ENCODE measurements at places on chromosomes 2 and 18.

GRCh38 chr2:42009657-42010580 is 37.9 kb upstream of the PKDCC start:
- DNase-seq = no peak

DNA sequence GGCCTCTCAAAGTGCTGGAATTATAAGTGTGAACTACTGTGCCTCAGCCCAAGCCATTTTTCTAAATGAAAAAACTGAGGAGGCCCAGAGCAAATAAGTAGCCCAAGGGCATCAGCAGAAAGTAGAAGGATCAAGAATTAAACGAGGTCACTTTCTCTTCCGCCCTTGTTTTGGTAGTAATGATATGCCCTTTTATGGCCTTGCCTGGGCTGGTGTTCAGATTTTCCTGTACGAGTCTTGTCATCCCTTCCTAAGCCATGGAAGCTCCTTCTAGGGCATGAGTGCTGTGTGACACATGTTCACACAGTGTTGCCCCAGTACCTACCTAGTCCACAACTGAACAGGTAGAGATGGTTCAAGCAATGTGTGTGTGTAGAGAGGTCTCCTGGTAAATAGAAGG is 6.6 kb downstream of the HPCAL1 start:
- no peak for DNase-seq

GRCh38 chr2:176552501-176553135 is 283.4 kb downstream of the MTX2 start:
- DNase-seq = no peak

DNA sequence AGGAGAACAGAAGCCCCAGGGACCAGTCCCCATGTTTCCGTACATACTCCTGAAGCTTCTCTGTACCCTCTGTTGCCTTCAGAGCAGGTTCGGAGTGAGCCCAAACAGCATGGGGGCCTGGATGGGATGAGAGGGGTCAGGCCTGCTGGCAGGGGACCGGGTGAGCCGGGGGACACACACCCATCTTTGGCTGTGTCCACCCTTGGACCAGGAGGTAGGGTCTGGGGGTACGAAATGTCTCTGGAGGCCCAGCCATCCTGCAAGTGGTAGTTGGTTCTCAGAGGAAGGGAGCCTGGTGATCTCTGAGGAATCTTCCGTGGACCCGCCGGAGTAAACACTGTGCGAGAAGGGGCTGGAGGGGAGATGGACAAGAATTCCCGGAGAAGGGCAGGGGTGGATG is 15.3 kb downstream of the FBLN7 start:
- DNase-seq = no peak

DNA sequence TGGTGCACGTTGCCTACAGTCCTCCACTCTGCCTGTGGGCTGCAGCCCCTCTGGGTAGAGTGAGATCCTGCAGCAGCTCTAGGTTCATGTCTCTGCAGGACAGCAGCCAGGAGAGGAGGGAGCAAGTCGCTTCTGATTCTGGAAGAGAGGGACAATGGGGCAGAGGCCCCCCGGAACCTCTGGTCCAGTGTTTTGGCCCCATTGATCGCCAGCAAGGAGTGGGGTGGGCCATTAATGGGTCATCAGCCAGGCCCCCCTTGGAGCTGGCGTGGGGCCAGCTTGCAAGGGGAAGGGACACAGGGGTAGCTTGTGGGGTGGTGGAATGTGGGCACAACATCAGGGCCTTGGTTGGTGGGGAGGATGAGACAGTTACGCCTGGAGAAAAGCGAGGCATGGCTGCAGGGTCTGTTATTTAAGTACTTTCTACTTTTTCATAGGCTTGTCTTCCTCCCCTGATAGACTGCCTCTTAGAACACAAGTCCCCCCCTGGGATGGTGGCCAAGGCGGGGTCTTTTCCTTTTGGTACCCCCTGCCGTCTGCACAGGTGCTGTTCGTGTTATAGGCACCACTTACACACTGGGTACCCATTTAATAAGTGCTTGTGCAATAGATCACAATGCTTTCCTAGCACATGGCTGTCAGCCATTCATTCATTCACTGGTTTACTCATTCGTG is 44.6 kb downstream of the INHBB start:
- no peak for DNase-seq

DNA sequence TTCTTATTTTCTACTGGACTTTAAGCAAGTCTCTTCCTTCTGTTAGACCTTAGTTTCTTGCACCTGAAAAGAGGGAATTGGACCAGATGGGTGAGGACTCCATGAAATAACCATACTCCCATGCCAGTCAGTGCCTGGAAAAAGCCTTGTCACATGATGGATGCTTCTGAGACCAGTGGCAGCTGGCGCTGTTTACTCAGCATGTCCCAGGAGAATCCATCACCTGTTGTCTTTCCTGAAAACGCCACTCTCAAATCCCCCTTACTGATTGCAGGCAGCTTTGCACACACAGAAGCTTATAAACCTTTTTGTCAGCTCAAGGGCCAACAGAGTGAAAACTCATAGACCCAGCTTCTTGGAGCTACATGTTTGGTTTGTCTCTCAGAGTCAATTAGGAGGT is 117.6 kb downstream of the POLE4 start:
- DNase-seq = no peak

- no peak for DNase-seq
Observed at GRCh38 chr18:51340332-51340731, 142.9 kb upstream of the MEX3C start.

GRCh38 chr2:127739800-127740199 is 38.5 kb downstream of the SFT2D3 start:
- no peak for DNase-seq

GRCh38 chr2:40249577-40249976 is 202.3 kb downstream of the SLC8A1 start:
- no peak for DNase-seq

- DNase-seq = no peak
Observed at GRCh38 chr2:201496785-201497184, 45.2 kb downstream of the STRADB start.

- no peak for DNase-seq
Observed at GRCh38 chr2:126275098-126275497, 380.9 kb upstream of the GYPC start.

DNA sequence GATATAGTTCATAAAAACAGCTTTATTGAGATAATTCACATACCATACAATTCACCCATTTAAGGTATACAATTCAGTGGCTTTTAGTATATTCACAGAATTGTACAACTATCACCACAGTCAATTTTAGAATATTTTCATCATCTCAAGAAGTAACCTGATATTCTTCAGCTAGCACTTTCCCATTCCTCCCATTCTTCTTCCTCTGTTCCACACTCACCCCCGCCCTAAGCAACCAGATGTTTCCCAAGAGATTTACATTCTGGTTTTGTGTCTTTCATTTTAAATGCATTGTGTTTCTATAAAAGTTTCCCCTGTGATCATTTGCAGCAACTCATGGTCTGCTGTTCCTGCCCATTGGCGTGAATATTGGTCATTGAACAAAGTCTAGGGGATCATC is 5.4 kb downstream of the GPN1 start:
- DNase-seq = no peak

DNA sequence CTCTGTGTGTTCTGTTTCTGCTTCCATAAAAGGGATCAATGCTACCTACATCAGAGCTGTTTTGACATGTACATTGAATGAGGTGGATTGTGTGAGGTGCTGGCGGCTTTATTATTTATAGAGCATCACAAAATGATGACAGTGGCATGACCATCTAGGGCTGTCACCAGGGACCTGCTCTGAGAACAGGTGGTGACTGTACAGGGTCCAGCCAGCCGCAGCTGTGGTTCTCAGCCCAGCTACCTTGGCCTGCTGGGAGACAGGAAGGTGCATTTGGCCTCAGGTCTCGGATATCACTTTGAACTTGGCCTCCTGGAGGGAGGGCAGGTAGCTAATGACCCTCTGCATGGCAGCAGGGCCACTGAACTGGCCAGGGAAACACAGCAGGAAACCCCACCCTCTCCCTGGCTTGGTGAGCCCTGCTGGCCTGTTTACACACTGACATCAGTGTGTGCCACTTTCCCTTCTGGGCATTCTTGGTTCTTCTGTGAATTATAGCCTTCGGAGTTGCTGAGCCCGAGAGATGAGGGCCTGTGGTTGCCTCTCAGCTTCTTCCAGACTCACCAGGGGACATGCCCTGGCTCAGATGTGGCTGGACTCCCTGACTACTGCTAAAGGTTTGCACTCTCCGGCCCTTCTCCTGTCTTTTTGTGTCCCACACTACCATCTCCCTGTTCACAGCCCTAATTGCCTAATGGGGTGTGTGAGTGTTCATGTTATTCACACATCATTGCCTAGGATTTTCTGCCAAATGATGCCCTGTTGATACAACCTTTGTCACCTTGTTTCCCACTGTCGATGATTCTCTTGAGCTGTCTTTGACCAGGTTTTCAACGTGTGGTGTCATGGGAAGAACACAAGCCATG is 109.2 kb upstream of the RAB12 start:
- DNase-seq = peak; percentile 5

- no peak for DNase-seq
Observed at GRCh38 chr2:200138391-200139124, 167.9 kb upstream of the SPATS2L start.

- DNase-seq = no peak
Observed at GRCh38 chr2:203870941-203871340, 3.4 kb downstream of the CTLA4 start.

DNA sequence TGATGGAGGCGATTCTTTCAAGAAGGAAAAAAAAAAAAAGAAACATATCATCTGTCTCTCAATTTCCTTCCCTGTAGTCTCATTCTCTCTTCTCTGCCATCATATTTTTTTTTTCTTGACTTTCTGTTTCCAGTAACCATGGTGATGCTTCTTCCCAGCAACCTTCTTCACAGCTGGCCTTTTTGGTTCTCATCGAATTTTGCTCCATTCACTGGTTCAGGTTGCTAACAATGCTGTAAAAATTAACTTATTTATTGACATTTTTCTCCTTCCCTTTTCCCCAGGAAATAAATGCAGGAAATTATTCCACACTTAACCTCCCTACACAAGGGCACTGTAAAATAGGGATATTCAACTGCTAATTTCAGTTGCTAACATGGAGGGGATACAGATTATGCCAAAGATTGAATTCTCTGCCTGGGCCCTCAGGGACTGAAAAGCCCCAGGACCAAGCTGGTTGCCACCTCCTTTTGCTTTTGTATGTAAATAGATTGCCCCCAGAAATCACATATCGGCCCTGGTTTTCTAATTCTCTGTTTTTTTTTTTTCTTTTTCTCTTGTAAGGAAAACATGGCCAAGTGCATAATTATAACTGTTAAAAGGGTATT is 154.7 kb downstream of the MAP2 start:
- DNase-seq = no peak

DNA sequence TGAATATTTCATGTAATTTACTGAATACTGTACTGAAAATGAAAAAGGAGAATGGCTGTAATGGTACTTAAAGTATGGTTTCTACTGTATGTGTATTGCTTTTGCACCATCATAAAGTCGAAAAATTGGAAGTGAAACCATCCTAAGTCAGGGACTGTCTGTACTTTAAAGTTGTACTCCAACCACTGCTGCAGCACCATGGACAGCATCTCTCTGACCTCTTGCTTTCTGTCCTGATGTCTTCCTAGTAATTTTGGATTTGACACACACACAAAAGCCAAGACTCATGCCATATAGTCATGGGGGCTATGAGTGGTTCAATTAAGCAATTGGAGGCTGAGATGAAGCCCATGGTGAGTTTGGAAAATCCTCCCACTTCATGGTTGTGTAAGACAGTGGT is 256.3 kb upstream of the PKDCC start:
- peak; percentile 53 for DNase-seq

- no peak for DNase-seq
Observed at GRCh38 chr2:143347901-143348414, 218.7 kb downstream of the ARHGAP15 start.

DNA sequence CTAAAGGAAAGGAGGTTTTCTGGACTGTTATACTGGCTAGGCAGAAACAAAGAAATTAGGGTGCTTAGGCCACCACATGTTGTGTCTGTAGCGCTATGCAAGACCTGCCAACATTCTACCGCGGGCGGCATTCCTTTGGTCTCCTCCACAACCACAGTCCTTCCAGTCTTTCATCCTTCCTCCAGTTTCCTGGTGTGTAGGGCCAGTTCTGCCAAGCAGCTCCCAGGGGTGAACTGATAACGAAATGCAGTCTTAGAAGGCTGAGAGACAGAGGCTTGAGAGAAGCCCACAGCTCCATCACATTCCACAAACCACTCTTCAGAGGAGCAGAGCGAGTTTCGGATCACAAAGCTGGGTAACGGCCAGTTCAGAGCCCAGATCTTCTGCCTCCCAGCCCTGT is 19.5 kb upstream of the CXXC1 start:
- DNase-seq = no peak

DNA sequence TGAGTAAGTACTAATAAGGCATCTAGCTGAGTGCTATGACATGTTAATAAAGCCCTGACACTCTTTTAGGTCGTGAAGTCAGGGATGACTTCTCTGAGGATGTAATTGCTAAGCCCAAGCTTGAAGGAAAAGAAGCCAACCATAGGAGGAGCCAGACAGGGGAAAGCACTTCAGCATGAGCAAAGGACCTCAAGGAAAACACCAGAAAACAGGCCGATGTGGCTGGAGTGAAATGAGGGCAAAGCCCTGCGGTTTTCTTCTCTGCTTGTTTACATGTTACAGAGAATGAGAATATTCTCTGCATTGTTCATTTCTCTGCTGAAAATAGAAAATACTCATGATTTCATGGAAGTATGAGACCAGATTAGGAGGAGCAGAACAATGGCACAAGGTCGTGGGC is 112.5 kb upstream of the ARHGAP28 start:
- no peak for DNase-seq

- no peak for DNase-seq
Observed at GRCh38 chr18:33558529-33558928, 19.5 kb upstream of the ASXL3 start.

- no peak for DNase-seq
Observed at GRCh38 chr2:152161598-152161997, 14.0 kb downstream of the STAM2 start.

DNA sequence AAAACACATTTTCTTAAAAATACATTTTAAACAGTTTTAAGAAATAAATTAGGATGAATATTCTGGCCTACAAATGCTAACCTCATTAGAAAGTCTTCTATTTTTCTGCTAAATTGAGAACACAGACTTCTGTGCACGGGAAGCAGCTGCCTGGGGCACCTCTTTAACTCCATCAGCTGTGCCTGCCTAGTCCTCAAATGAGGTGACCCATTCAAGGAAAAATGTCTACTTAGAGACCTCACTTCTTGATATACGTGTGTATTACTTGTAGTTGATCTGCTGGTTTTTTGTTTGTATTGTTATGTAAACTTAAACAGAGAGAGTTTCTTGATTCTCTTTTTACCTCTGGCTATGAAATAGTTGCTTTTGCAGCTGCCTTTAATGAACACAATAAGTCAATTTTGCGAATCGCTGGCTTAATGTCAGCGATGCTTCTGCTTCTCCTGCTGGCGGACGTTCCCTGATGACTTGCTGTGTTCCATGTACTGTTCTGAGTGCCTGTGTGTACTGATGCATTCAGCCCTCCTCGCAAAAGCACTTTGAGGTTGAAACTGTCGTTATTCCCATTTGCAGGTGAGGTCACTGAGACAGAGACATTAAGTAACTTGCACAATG is 88.7 kb upstream of the TXNDC2 start:
- no peak for DNase-seq

Data from right renal pelvis (tissue), 4 donors.